ENCODE measurements at places on chromosomes 12 and 14.

GRCh38 chr12:116293687-116294453 lies 16.4 kb upstream of the MED13L start:
- no peak for DNase-seq

DNA sequence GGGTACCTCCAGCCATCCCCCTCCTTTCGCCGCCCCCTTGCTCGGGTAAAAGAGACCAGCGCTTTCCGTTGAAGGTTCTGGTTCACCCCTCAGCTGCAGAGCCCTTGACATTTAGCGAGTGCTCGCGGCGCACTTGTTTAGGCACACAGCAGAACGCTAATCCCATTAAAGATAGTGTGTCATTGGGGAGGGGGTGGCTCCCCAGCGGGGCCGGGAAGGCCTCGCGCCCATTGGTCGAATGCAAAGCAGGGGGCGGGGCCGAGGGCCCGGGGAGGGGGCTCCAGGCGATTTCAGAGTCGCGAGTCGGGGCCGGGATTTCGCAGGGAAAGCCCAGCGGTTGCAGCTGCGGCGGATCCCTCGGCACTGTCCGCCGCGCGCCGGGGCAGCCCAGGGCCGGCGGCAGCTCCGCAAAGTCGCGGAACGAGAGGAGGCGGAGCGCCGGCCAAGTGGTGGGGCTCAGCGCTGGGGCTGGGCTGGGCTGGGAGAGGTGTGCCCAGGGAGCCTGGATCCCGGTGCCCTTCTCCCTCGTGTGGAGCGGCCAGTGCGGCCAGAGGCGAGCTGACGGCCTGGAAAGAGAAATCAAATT lies 122.9 kb downstream of the TSPAN9 start:
- DNase-seq: no peak

- no peak for DNase-seq
These were observed 89.6 kb downstream of the LMNTD1 start for GRCh38 chr12:25463521-25463920.

DNA sequence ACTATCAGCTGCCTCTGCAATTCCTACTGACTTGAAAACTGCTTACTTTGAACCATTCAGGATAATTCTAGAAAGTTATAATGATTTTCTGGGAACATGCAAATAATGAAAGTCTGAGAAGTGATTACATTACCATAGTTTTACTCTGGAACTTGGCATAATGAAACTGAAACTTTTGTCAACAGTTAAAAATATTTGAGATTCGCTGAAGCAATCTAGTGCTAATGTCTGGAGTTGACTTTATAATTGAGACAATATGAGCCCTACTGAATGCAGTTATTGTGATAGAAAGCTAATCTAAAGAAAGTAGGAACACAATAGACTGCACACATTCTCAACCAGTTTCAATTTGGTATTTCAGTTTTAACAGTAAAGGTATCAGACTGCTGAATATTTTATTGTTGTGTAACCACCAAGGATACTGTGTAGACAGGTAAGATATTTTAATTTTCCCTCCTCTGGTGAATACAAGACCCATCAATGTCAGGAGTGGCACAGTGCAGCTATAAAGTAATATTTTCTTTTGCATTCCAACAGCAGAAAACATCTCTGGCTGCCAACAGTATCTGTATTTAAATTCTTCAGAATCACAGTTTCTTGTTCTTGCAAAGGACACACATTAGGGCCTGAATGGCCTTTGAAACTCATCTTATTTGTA lies 483.5 kb downstream of the ATP23 start:
- DNase-seq: no peak

- DNase-seq: no peak
These were observed 53.8 kb downstream of the TMCC3 start for GRCh38 chr12:94596596-94596995.

DNA sequence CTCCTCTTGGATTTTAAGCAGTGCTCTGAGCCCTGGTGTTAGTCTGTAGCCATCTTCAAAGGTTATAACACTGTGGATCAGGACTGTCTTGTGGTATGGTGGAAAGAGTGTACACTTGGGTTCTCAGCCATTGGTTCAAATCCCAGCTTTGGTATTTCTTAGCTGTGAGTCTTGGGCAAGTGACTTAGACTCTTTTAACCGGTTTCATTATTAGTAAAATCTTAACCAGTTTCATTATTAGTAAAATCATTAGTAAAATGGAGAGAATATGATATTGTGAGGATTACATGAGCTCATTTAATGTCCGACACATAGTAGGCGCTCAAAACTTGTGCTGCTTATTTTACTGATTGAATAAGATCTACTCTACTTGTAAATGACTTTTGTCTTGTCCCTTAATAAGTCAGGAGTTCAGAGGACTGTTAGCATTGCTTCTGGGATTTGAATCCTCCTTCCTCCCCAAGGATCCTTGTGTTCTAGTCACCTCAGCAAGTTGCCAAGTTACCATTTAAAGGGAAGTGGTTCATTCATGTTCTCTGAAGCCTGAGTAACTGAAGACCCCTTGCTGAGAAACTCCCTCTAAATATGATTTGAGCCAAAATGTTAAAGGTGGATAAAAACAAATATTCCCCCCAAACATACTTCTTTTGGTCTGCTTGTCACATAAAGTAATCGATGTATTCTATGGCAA lies 12.4 kb downstream of the TTLL5 start:
- DNase-seq: no peak

GRCh38 chr14:86521843-86522242 lies 991.9 kb downstream of the FLRT2 start:
- no peak for DNase-seq

GRCh38 chr12:121530600-121531355 lies 50.0 kb downstream of the KDM2B start:
- no peak for DNase-seq

DNA sequence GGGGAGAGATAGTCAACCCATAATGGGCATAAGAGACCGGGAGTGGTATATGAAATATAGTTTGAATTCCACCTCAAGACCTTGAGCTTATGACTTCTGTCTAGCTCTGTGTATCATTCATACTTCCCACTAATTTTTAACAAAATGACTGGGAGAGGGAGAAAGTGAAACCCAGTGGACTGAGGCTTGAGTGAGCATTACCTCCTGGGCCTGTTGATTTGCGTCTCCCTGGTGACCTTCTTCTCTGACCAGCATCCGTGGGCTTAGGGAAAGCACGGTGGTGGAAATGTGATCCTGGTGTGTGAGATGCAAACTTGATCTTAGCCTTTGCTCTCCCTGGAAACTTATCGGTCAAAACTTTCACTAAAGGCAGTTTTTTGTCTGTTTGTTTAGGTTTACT lies 207.9 kb upstream of the BCL2L14 start:
- DNase-seq: no peak

Data from SHP77 treated with DMSO at 0.1 percent for 48 hours (cell line).